ENCODE measurements at places on chromosomes 3 and 15. TPM values are rescaled to one million over a fixed set of nuclear protein-coding genes. Genes with fewer than 3 reads are reported as not detected.

GRCh38 chr3:48694610-48695392, 9.1 kb upstream of the NCKIPSD start:
- peak; percentile 51 for DNase-seq

GRCh38 chr3:112531358-112531781, 30.4 kb downstream of the ATG3 start:
- peak; percentile 6 for DNase-seq

DNA sequence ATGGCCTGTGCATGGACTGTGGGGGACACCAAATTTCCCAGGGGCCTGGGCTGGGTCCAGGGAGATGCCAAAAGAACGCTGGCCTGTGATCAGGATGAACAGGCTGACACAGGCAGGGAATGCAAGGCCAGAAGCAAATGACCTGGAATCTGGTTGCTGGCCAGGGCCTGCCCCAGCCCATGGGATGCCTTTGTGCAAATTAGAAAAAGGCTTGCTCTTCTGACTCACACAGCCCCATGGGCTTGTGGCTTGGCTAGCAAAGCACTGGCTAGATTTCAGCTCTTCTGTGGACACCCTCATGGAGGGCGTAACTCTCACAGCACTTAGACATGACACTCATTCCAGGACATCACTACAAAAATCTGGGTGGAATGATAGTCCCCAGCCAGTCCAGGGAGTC, 356.0 kb downstream of the SHQ1 start:
- peak; percentile 71 for DNase-seq

DNA sequence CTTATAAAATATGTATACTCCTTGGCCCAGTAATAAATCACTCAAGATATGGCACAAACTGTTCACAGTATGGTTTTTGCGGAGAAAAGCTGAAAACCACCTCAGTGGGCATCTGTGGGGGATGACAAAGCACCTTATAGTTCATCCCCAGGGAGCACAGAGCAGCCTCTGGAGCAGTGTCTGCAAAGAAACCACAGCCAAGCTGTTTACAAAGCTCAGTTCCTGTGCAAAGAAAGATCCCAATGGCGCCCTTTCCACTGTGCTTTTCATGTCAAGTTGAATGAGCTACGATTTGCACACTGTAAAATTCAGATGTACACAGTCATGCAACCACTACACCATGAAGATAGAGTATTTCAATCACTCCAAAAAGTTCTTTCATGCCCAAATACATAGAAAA, 2.5 kb upstream of the EFCC1 start:
- DNase-seq: no peak

The ST3GAL6 gene
- 1.2 TPM for polyA plus RNA-seq

DNA sequence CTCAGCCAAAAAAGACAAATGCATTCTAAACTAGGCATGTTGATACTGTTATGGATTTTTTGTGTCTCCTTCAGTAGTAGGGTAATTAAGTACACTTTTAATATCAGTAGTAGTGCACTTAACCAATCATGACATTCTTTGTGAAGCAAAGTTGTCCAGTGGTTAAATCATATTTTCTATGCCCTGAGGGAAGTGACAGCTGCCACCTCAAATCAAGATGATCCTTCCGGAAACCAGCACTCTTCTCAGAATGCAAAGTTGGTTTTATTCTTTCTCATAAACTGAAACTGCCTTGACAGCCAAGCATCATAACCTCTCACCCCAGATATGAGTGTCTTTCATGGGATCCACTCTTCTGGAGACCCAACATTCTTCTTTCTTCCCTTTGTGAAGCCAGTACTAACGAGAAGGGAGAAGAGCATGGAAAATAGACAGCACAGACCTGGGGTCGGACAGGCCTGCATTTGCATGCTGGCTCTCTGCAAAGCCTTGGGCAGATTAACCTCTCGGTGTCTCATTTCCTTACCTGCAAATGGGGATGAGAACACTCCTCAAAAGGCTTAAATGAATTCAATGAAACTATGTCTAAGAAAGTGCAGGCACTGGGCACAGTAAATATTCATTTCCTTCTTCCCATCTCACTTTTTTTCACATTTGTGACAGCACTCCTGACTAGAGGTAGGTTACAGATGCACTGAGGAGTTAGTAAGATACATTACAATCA, 13.2 kb downstream of the AAGAB start:
- no peak for DNase-seq

- DNase-seq: no peak
Observed at GRCh38 chr3:185503521-185503920, 4.7 kb upstream of the TMEM41A start.

DNA sequence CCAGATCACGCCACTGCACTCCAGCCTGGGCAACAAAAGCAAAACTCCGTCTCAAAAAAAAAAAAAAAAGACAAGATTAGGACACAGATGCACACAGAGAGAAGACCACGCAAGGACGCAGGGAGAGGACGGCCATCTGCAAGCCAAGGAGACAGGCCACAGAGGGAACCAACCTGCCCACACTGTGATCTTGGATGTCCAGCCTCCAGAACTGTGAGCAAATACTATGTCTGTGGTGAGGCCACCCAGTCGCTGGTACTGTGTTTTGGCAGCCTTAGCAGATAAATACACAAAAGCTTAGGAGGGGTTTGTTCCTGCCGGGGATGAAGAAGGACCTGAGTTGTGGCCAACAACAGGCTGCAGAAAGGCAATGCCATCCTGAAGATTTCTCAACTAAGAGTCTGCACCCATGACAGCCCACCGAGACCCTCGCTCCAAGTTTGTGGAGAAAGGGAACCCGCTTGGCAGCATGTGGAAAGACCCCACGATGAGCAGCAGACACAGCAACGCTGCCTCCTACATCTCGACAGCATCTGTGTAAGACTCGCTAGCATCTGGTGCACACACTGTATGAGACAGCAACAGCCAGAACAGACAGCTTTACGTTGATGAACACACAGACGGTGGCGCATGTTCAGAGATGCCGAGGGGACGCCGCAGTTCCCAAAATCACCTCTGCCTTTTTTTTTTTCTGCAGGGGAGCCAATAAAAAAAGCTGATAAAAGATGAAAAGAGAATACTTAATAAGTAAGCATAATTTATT, 13.7 kb downstream of the CYFIP1 start:
- no peak for DNase-seq

The COL7A1 gene
- polyA plus RNA-seq: 25.8 TPM

The CYP19A1 gene
- polyA plus RNA-seq: not detected

DNA sequence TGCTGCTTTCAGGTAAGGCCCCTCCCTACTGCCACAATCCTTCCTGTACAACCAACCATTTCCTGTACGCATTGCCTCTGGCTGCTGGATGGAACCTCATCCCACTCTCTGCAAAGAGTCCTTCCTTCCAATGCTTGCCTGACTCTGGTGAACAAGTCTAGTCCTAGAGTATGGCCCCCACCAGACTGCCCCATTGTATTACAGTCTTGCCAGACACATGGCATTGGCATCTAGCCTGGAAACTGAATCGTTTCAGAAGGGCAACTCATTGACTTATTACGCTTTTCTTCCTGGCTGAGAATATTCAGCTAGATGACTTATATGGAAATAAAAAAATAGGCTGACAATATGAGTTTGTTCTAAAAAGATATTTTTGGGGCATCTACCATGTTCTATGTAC, 170.3 kb downstream of the SUCLG2 start:
- DNase-seq: no peak

The MYO5C gene
- 0.14 TPM for polyA plus RNA-seq

GRCh38 chr3:152724270-152724669, 110.7 kb upstream of the P2RY1 start:
- no peak for DNase-seq

GRCh38 chr3:183958775-183959174, 58.9 kb downstream of the ABCC5 start:
- DNase-seq: no peak

GRCh38 chr3:134216191-134216764, 34.4 kb downstream of the RYK start:
- DNase-seq: no peak

The OR5K2 gene
- polyA plus RNA-seq: not detected

DNA sequence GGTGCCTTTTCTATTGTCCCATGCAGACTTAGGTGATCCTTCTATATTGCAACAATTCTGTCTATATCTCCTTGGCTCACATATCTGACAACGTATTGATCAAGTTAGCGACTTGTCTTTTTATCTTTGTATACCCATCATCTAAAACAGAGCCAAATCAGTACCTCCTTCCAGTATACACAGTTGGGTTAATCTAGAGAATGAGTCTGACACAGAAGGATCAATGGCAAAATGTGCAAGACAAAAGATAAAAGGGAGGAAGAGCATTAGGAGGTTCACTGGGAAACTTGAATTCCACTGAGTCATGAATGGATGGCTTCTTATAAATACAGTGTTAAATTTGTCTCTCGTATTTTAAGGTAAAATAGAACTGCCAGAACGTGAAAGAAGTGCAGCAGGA, 6.0 kb downstream of the AADAC start:
- DNase-seq: no peak

GRCh38 chr3:29694783-29695182, 413.9 kb downstream of the RBMS3 start:
- DNase-seq: peak; percentile 80

GRCh38 chr15:62824111-62825015, 218.2 kb upstream of the TPM1 start:
- DNase-seq: peak; percentile 39

DNA sequence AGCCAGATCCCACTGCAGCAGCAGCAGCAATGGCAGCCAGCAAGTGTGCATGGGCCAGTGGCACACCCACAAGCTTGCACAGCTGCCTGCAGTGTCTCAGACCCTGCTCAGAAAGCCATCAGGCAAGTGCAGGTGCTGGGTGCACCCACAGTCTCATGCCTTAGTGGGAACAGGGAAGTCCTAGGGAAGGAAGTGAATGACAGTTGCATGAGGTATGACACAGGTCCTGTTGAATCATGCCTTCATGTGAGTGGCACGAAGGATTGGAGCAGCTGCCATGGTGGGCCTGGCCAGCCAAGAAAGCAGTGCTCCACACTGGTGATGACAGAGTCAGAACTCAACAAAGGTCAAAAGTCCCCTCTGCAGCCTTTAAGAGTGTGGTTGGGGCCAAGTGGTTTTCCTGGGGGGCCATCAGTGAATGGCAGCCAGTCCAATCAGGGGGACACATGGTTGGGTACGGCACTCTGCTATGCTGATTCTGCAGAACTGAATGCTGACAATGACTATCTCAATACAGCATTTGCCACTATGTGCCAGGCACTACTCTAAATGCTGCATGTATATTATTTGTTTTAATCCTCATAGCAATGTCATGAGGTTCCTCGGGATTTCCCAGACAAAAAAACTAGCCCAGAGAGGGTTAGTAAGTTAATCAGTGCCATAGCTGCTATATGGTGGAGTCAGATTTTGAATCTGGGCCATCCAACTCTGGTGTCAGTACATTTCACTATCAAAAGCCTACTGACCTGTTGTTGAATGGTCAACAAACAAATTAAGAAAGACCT, 94.3 kb downstream of the AQP9 start:
- DNase-seq: no peak

GRCh38 chr3:18890449-18890848, 257.9 kb upstream of the KCNH8 start:
- no peak for DNase-seq

The ECE2 gene
- not detected for polyA plus RNA-seq

GRCh38 chr3:171806200-171807128, 3.8 kb downstream of the PLD1 start:
- DNase-seq: peak; percentile 76

The GOLGA8Q gene
- 0.74 TPM for polyA plus RNA-seq

- no peak for DNase-seq
Observed at GRCh38 chr3:69033470-69033869, 18.7 kb downstream of the TMF1 start.

GRCh38 chr3:131053043-131053859, 26.6 kb downstream of the NEK11 start:
- DNase-seq: no peak

The TYRO3 gene
- 21.0 TPM for polyA plus RNA-seq

The PLSCR2 gene
- polyA plus RNA-seq: not detected

- no peak for DNase-seq
Observed at GRCh38 chr15:74443100-74443909, 9.5 kb upstream of the SEMA7A start.

GRCh38 chr3:109984976-109985375, 647.6 kb upstream of the DPPA4 start:
- DNase-seq: no peak

DNA sequence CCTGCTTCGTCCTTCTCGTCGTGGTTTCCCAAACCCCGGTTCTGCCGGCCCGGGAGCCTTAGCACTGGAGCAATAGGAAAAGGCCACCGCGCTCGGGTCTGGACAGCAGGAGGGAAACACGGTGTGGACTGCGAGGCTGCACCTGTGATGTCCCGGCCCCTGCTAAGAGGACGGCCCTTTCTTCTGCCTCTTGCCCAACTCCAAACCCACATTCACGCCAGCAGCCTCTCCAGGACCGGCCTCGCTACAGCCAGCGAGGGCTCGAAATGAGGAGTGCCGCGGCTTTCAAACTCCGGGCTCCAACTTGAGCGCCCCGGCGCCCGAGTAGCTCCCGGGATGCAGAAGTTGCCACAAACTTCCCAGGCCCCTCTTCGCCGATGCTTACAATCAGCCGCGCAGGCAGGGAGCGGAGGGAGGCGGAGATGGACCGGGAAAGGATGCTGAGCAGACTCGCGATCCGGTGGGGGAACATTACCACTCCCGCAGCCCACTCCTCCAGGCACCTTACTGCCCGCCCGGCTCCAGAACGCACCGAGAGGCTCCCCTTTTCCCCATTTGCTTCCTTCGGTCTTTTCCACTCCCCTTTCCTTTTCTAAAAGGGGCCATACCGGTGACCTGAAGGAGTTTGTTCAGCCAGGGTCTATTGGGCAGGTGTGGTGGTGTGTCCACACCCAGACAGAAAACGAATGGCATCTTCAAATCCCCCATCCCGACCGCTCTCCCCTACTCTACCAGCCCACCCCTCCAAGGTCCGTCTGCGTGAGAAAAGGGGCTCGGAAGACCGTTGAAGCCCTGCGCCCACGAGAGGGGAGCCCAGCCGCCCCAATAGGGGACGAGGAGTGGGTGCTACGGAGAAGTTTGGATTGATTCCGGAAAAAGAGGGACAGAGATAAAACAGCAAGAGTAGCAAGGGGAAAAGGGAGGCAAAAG, 18.8 kb upstream of the SATB1 start:
- no peak for DNase-seq

GRCh38 chr3:193301433-193301832, 60.4 kb downstream of the PLAAT1 start:
- no peak for DNase-seq

DNA sequence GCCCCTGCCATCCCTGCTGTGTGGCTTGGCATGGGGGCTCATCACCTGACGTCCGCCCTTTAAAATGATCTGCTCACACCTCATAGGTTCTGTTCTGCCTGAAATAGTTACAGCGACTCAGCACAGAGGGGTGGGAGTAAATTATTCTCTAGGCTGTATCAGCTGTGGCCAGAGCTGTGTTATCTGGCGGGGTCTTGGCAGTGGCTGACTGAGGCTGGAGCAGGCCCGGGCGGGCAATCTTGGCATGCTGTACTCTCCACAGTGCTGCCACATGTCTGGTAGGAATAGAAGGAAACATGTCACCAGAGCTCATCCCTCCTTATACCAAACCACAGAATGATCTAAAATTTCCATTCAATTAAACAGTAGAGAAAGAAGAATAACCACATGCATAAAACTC, 499.9 kb upstream of the LMCD1 start:
- DNase-seq: no peak

The GRK7 gene
- polyA plus RNA-seq: not detected
